SHP77 (cell line): ENCODE measurements at places on chromosomes 5 and 9.

DNA sequence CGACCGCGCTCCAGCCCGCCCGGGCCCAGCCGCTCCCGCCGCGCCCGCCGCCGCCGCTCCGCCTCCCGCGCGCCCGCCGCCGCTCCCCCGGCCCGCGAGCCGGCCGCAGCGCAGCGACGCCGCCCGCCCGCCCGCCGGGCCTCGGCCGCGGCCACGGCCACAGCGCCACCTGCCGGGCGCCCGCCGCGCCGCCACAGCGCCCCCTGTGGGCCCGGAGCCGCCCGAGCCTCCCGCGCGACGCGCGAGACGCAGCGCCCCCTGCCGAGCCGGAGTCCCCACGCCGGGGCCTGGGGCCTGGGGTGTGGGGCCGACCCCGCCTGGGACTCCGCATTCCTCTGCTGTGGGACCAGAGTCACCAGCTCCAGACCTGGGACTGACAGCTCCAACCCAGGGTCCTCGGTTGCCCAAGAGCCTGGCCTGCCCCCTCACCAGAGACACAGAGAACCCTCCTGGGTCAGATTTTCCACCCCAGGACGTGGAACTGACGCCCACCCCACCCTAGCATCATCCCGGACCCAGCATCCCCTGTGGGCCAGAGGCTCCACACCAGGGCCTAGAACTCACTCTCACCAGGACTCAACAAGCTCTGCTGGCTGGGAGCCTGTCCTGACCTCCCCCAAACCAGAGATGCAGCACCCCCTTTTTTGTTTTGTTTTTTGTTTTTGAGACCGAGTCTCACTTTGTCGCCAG, at the start of gene RAPGEF1:
Gene RAPGEF1 (minus strand): TSS at position 118 of the 690 bp plus-strand sequence. CDS start 246 bp downstream, outside the sequence.
- DNase-seq, result peak; percentile 43

- DNase-seq, result no peak
Measured at GRCh38 chr9:115374724-115375268, 256.8 kb upstream of the TNC start.

- DNase-seq, result no peak
Measured at GRCh38 chr9:94802793-94803192, 76.3 kb downstream of the AOPEP start.

DNA sequence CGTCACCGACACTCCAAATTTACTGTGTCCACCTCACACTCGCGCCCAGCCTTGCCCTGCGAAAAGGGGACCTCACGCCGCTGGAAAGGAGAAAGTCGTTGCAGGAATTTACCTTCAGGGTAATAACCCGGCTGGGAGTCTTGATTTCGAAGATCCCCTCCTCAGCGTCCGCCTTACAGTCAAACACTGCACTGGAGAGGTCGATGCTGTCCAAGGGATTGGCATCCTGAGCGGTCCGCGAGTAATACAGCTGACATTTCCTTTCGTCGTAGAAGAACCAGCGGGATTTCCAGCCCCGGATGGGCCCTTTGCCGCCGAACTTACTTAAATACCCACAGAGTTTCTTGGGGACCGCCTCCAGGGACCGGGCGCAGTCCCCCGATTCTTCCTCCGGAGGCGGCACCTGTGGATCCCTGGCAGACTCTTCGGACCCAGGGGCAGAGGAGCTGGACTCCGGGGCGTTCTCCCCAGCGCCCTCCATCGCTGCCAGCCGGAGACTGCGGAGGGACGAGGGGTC, 330 bp downstream of the TBC1D2 start:
- DNase-seq, result no peak

DNA sequence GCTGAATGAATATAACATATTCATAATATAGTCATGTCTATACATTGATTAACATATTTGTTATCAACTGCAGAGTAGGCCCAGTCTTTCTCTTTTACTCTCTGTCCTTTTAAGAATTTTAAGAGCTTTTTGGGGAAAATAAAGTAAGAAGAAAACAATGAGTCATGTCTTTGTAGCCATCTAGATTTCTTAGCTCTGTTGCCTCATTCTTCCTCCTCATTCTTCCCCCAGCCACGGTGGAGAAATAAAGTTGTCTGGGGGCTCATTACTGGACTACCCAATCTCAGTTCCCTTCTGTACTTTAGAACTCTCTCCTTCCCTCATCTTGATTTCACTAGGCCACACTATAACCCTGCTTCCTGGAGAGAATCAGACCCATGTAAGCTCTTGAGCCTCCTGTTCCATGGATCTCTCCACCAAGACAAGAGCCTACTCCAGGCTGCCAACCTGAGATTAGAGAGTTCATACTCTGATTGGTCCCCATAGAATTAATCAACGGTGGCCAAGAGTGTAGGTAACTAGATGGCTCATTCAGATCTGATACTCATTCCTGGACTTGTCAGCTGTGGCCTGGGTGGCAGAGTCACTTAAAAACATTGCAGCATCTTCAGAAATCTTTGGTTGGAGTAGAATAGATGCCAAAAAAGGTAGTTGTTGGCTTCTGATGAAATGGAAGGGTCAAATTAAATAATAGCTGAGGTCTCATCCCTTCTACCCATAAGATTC, 44.2 kb downstream of the ITGA1 start:
- DNase-seq, result no peak

GRCh38 chr5:64634997-64635686, 55.2 kb upstream of the SHISAL2B start:
- DNase-seq, result no peak

DNA sequence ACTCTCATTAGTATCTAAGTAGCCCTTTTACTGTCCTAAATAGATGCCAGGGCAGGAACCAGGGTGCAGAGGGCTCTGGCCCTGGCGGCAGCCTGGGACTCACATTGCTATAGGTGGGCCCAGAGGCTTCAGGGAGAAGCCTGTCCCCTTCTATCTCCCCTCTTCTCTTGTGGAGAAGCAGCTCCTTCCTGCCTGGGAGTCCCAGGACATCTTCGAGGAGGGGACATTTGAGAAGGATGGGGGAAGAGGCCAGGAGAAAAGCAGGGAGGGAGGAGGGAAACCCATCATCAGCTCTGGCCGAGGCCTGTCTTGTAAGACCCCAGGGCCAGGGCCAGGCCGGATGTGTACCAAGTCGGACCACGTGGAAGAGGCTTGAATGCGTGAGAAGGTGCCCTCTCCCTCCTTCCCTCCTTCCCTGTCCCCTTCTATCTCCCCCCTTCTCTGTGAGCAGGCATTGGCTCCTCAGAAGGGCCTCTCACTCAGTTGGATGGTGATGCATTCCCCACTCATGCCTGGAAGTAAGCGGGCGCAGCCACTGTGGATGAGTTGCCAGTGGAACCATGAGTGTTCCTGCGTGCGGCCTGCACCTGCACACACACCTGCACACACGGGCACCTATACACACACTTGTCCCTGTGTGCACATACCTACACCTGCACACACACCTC, 20.7 kb upstream of the LPCAT1 start:
- DNase-seq, result no peak

DNA sequence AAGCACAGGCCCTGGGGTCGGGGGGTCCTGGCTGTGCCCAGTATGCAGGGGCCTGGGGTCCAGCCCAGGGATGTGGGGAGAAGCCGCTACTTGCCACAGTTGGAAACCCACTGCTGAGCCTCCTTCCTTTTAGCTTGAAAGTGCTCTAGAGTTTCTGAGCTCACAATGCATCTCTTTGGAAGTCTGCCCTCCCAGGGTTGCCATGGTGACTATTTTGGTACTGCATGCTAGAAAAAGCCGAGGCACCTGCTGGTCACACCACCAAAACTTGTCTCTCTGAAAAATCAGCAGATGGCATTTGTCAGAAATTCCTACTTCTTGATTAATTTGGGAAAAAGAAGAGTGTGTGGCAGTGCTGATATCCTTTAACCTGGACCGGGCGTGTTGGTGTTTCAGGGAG, 151.8 kb downstream of the SEC61B start:
- no peak for DNase-seq
